ENCODE measurements at places on chromosomes 6 and 20.

DNA sequence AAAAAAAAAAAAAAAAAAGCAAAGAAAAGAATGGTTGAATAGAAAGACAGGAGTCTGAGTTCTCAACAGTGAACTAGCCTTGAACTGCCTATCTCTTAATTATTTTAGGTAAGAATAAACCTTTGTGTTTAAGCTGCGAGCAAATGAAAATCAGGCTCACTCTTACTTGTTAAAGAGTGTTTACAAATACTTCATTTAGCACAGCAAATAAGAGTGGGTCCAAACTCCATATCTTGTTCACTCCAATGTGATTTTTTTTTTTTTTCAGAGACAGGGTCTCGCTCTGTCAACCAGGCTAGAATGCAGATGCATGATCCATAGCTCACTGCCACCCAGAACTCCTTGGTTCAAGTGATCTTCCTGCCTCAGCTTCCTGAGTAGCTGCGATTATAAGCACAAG lies 11.9 kb downstream of the MCM9 start:
- no peak for DNase-seq
- no peak overlapping the region for H3K4me3 ChIP-seq
- H3K4me1 ChIP-seq, result no peaks in the 10 kb centered on the region
- no peak overlapping the region for H3K27ac ChIP-seq
- H3K27me3 ChIP-seq, result no peaks in the 10 kb centered on the region

GRCh38 chr20:41091927-41092326 lies 45.4 kb upstream of the PLCG1 start:
- DNase-seq, result no peak
- peaks cover 5% of the 10 kb centered on the region for H3K4me1 ChIP-seq
- no peaks in the 10 kb centered on the region for H3K27me3 ChIP-seq

GRCh38 chr20:50343490-50344179 lies 153.0 kb downstream of the CEBPB start:
- H3K27me3 ChIP-seq, result no peaks in the 10 kb centered on the region
- H3K27ac ChIP-seq, result no peak overlapping the region
- no peaks in the 10 kb centered on the region for H3K36me3 ChIP-seq
- DNase-seq, result no peak
- H3K4me3 ChIP-seq, result no peak overlapping the region

DNA sequence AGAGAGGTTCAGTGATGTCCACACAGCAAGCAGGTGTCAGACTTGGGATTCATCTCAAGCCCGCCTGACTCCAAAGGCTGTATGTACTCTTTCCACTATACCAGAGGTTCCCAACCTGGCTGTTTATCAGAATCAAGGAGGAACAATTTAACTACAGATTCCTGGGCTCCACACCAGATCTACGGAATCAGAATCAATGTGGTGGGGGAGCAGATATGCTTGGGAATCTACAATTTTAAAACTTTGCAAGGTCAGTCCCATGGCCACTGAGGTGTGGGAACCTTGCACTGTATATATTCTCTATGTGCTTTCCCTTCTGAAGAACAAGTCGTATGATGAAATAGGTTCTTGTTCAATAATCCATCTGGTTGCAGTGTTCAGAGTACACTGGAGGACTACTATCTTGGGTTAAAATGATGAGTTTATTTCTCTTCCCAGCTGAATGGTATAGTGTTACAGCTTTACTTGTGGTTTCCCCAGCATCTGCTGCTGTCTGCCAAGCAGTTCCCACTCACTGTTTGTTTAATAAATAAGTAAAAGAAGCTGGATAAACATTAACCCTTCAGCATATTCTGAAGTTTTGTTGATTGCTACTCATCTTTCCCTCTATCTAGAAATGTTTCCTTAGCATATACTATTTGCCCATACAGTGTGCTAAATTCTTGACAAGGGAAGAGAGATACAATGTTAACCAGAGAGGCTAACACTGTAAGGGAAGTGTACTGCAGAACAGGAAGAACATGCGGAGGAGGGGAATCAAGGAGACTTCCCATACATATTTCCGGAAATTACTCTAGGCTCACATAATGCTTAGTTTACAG lies 9.9 kb downstream of the TTI1 start:
- no peaks in the 10 kb centered on the region for H3K36me3 ChIP-seq
- no peak for DNase-seq
- H3K4me1 ChIP-seq, result peaks cover 5% of the 10 kb centered on the region
- H3K27ac ChIP-seq, result no peak overlapping the region

GRCh38 chr6:73801652-73802268 lies 105.8 kb downstream of the CD109 start:
- no peak overlapping the region for H3K4me3 ChIP-seq
- no peaks in the 10 kb centered on the region for H3K4me1 ChIP-seq
- DNase-seq, result no peak

- no peaks in the 10 kb centered on the region for H3K4me1 ChIP-seq
- DNase-seq, result no peak
- H3K36me3 ChIP-seq, result no peaks in the 10 kb centered on the region
- no peak overlapping the region for H3K27ac ChIP-seq
- H3K4me3 ChIP-seq, result no peak overlapping the region
Measured at GRCh38 chr6:88499845-88500699, 333.9 kb upstream of the CNR1 start.

GRCh38 chr20:13166011-13166410 lies 55.1 kb upstream of the ISM1 start:
- no peak overlapping the region for H3K27ac ChIP-seq
- DNase-seq, result no peak
- H3K36me3 ChIP-seq, result no peaks in the 10 kb centered on the region
- no peaks in the 10 kb centered on the region for H3K27me3 ChIP-seq

DNA sequence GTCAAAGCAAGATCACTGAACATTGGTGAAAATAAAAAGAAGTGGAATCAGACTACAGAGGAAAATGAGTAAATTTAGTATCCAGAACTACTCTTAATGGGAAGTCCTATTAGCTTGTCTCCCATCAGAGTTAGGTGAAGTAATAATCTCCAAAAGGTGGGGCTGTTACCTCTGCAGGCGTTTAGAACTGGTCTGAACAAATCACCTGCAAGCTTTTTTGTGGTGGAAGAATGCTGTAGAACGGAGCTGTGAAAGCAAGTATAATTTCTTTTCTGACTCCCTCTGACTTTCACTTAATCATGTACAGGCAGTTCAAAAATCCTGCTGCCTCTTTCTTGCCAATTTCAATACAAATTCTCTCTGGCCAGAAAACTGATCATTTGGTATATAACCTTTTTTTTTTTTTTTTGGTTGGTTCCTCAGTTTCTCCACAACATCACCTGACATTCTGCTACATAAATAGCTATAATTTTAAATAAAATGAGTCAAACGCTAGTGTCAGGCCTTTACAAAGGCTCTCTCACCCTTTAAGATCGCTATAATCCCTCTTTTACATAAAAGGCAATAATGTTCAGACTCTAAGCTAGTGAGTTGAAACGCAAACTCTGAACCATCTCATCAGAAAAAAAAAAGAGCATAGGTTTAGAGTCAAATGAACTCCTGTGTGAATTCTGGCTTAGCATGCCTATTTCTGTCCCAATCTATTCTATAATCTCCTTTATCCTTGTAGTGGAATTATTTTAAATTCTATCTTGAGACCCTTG lies 38.8 kb downstream of the CITED2 start:
- H3K27ac ChIP-seq, result no peak overlapping the region
- no peaks in the 10 kb centered on the region for H3K4me1 ChIP-seq
- H3K36me3 ChIP-seq, result no peaks in the 10 kb centered on the region
- DNase-seq, result no peak
- no peak overlapping the region for H3K4me3 ChIP-seq

DNA sequence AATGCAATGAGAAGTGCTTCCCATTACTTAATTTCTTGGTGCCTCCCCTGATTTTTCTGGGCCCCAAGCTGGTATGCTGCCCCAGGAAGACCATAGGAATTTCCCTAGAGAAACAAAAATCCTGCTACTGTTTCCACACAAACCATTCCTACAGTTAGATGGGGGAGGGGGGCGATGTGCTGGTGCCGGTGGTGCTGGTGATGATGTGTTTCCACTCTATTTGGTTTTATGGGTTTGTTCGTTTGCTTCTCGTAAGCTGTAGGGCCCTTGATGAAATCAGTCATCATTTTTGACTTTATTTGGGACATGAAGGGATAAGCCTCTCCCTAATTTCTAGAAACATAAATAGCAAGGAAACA lies 105.1 kb downstream of the MKKS start:
- H3K36me3 ChIP-seq, result no peaks in the 10 kb centered on the region
- H3K4me3 ChIP-seq, result no peak overlapping the region
- H3K27me3 ChIP-seq, result no peaks in the 10 kb centered on the region
- DNase-seq, result no peak

GRCh38 chr6:14819001-14819400 lies 426.9 kb upstream of the JARID2 start:
- no peaks in the 10 kb centered on the region for H3K27me3 ChIP-seq
- no peak overlapping the region for H3K27ac ChIP-seq
- no peak overlapping the region for H3K4me3 ChIP-seq
